ENCODE measurements at places on chromosomes 5 and 9.

GRCh38 chr9:92055624-92056023 lies 59.6 kb downstream of the SPTLC1 start:
- DNase-seq: no peak

DNA sequence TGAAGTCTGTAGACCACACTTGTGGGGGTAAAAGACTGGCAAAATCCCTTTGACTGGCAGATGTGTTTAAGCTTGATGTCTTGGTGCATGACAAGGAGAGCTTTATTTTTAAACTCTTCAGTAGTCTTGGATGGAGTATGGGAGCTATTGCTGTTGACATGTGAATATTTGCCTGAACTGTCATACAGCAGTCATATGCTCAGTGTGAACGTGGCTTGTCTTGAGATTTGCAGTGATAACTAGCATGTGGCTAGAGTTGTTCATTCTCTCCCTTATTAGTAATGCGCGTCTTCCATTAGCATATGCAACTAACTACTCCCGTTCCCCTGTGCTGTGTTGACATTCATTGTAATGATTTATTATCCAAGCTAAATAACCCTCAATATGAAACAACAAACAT lies 523.6 kb upstream of the WWC1 start:
- no peak for DNase-seq

- no peak for DNase-seq
Observed at GRCh38 chr5:1751864-1752822, 47.5 kb downstream of the MRPL36 start.

DNA sequence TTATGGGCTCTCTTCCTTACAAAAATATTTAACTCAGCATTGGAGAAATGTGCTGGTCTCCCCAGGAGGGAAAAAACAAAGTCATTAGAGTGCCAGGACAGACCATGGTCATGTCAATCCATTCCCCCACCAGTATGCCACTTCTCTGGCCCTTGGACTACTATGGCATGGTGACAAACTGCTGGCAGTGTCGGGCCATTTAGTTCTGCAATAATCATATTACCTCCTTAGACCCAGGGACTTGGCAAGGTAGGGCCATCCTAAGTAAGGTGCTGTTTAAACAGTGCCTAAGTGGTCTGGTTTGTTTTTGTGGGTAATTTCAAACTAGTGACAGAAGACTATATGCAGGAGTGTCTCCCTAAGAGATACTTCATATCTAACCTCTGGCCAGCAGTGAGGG lies 177.8 kb upstream of the STK32A start:
- DNase-seq: no peak

DNA sequence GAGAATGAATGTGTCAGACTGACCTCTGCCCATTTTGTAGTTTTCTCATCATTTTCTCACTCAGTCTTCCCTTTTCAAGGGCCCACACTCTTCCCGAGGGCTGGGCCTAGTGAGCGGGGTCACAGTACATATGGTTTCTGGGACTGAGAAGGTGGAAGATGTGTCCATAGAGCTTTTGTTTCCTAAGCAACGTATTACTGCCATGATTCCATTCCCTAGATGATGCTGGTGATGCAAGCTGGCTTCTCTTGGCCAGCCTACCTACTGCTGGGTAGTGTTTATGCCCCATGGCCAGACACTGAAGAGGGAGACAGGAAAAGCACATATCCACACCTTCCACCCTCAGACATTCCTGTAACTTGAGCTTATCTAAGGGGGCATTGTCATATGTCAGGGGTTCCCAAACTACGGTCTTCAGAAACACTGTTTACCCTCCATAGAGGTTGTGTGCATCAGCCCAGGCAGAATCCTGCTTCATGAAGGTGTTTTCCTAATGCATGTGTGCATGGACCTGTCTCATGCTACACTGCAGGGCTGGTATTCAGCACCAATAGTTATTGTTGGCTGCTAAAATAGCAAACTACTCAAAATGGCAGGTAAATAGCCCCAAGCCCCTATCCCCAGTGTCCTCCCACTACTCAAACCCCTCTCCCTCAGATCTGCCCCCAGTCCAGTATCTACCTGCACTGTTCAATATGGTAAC lies 9.5 kb downstream of the IRF1 start:
- no peak for DNase-seq

GRCh38 chr9:89774858-89775370 lies 170.1 kb downstream of the GADD45G start:
- no peak for DNase-seq
